Stimulated activated CD8-positive, alpha-beta memory T cell treated with anti-CD3 and anti-CD28 coated beads, Interleukin-4, amount 100 ng/mL, for 4 hours (primary cell): ENCODE measurements at places on chromosomes 1 and 21.

- DNase-seq, result no peak
Measured at GRCh38 chr21:17854745-17855144, 35.6 kb upstream of the C21orf91 start.

- DNase-seq, result no peak
Measured at GRCh38 chr1:230390371-230390770, 35.8 kb downstream of the PGBD5 start.

DNA sequence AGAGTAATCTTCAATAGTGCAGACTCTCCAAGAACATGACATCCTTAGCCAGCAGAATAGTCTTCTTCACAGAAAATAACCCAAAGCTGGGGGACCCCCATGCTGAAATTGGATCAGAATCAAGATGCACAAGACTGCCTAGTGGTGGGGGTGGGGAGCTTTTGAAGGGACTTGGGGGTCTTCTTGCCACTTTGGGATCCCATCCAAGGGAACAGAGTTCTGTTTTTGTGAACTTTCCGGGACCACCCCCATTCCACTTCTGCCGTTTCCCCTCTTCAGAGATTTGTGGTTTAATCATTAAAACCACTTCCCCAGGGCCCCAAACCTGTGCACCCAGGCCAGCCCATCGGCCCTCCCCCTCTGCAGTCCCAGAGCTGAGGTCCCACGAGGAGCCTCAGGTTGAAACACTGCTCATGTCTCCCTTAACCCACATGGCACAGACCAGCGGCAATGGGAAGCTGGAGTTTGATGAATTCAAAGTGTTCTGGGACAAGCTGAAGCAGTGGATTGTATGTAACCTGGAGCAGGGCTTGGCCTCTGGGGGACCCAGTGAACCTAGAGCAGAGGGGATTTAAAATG is 44.9 kb downstream of the CAPN9 start:
- no peak for DNase-seq

- no peak for DNase-seq
Measured at GRCh38 chr1:223207293-223208066, 64.4 kb upstream of the TLR5 start.

GRCh38 chr1:917076-917459 is 6.7 kb upstream of the SAMD11 start:
- no peak for DNase-seq

DNA sequence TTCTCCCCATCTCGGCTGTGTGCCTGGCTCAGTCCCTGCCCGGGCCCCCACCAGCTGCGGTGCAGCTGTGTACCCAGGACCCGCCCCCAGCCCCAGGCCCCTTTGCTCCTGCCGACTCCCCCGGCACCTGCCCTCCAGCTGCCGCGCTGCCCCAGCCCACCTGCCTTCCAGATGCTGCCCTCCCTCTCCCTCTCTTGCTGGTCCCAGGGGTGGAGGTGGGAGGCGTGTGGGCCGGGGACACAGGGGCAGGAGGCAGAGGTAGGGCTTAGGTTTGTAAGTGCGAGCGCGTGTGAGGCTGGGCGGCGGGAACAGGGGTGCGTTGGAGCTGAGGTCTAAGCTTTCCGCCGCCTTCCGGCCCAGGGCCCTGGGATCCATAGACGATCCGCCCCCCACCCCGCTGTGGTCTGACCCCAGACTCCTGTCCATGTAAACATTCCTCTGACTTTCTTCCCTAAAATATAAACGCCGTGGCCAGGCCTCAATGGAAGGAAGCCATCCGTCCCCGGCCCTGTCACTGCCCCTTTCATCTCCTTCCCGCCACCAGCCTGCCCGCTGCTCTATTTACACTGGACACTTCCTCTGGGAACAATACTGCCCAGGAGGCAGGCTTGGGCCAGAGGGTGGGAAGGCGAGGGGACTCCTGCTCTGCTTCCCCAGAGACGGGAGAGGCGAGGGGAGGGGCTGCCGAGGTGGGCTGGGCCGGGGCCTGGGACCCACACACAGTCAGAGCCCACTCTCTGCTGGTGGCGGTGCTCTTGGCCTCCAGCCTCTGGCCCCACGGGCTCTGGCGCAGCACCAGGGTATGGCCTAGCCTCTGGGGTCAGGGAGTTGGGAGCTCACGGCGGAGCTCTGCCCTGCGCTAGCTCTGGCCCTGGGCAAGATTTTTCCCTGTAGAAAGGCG is 128.3 kb downstream of the CASZ1 start:
- no peak for DNase-seq

- DNase-seq, result no peak
Measured at GRCh38 chr1:183873642-183874041, 68.7 kb downstream of the RGL1 start.

DNA sequence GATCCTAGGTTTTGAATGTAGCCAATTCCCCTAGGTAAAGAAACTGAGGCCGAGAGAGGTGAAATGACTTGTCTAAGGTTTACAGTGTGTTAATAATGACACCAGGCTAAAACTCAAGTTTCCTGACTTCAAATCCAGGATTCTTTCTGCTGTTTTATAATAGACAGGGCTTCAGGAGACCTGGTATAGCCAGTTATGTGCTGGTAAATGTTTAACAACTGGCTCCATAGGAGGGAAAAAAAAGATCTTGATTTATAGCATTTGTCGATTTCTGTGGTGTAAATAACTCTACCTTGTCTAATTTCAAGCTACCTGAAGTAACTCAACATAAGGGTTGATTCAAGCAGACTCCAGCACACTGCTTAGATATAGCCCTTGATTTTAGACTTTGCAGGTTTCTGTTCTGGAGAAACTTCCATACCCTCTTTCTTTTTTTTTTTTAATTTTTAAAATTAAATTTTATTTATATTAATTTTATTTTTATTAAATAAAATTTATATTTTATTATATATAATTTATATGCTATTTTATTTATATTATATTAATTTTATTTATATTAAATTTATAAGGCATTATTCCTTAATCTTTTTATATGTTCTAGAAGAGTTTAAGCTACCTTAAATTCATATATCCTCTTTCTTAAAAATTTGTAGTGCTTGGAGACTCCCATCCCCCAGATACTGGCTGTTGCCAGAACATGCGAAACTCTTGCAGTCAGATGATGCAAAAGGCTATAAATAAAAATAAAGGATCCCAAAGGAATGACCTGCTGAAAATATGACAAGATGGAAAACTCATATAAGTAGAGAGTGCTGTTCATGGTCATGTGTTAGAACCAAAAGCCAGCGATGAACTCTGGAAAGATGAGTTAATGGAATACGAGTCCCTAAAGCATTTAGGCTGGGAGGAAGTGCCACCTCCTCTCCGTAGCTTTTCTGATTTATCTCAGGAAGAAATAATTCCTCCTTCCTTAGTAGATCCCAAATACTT is 35.4 kb upstream of the SRSF10 start:
- no peak for DNase-seq

DNA sequence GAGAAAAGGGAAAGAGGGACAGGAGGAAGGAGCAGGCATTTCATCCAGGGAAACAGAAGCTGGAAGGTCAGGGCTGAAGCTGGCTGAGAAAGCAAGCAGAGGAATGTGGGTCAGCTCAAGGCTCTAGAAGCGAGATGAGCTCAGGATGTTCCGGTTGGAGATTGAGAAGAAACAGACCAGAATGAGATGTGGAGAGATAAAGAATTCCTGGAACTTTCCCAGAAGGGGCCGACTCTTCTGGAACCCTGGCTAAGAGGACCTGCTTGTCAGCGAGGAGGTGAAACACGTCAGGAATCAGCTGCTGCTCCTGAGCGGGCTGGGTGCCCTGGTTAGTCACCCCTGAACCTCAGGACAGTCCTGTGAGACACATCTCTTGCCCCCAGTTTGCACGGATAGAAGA is 75.9 kb downstream of the HUNK start:
- no peak for DNase-seq

DNA sequence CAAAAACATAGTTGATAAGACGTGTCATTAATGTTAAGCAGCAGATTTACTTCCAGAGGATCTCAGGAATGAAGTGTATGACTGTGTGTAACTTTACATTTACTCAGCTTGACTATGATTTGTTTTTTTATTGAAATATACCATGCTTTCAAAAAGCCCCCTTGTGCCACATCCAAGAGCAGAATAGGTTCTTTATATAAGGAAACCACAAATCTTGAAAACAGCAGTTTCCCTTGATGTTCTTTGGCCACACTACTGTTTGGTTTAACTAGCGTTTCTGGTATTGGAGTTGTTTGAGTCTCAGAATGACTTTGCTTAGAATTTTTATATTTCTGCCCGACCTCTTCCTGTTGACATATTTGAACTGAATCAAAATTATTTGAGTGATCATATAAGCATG is 25.0 kb downstream of the LRRC8C start:
- no peak for DNase-seq

DNA sequence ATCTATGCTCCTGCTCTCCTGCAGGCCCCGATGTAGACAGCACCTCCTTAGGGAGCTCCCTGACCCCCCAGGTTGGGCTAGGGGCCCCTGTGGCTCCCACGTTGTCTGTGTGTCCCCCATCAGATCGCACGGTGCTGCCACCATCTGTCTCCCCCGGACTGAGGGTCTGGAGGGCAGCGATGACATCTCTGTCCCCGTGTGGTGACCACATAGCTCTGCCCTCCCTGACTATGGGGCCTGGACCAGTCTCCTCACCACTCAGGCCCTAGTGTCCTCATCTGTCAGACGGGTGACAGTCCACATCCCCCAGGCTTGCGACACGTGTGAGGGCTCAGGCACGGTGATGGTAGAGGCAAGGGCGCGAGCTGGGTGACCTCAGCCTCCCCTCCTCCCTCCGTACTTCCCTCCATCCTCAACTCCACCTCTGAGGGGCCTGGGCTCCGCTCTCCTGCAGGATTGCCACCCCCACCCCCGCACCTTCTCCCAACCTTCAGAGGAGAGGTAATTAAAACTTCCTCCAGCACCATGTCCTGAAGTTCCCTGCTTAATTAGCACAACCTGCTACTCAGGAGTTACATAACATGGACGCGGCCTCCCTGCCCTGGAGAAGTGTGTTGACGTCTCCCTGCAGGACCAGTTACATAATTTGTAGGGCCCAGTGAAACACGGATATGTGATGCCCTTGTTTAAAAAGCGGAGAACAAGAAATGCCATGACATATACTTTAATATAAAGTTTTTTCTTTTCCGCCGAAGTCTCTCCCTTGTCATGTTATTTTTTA is 288.2 kb downstream of the PTPRU start:
- DNase-seq, result no peak

DNA sequence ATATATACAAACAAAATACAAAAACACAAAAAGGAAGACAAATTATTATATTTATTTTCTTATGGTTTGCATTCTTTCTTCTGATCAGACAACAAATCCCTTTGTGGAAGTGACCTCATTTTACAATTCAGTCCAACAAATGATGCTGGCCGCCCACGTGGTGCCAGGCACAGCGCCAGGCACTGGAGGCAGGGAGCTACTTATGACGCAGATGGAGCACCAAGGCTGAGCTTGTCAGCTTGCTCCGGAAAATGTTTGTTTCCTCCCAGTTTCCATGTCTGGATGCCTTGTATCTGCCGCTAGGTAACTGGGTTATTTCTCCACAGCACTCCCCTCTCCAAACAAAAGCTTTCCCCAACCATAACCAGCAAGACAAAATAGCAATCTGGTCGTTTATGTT is 30.7 kb upstream of the CD34 start:
- no peak for DNase-seq

DNA sequence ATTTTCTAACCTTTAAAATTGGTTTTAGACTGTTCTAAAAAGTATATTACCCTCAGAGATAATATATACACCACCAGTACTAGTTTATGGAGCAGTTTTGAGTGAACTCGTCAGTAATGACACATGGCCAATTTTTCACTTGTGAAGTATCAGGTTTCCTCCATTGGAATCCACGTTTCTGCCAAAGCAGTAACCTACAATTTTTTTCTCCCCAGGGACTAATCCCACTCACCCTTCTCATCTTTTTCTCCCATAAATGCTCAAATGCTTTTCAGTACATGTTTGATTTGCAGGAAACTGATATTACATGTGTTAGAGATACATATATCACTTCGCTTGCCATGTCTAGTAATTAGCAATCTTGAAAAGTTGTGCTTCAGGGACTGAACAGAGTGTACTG is 94.1 kb downstream of the COL24A1 start:
- DNase-seq, result no peak

- no peak for DNase-seq
Measured at GRCh38 chr1:180282401-180283044, 52.5 kb downstream of the LHX4 start.

DNA sequence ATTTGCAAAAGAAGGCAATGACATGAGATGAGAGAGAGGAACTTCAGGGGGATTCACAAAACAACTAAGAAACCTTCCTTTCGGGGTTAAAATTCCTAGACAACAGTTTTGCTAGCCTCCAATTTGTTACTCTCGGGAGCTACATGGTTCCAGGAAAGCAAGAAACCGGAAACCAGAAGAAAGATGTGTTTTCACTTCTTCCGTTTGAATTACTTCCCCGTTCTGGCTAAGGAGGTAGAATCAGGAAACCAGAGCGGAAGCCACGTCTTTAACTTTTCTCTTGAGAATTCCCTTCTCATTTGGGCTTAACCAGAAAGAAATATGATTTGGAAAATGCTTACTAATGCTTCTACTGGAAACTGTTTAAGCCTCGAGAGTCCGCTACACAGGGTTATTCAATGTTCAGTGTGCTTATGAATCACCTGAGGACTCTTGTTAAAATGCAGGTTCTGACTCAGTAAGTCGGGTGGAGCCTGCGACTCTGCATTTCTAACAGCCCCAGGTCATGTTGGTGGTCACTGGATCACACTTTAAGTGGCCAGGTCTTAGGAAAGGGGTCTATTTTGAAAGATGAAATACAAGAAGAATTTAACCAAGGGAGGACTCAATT is 43.5 kb upstream of the MCOLN3 start:
- no peak for DNase-seq

GRCh38 chr1:40745176-40745575 is 38.4 kb upstream of the KCNQ4 start:
- DNase-seq, result no peak

DNA sequence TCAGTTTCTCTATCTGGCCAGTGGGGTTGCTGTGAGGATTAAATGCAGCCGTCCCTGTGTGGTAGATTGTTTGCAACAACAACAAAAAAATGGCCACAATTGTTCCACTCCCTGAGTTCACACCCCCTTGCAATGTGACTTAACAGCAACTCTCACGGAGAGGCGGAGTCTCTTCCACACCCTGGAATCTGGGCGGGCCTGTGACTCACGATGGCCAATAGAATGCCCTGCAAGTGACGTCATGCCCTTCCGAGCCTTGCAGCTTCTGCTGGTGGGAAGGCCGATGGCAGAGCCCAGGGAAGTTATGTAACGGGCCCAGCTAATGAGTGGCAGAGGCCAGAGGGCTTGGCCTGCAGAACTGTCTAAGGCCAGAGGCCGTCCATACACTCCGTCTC is 87.9 kb downstream of the RIPK4 start:
- no peak for DNase-seq

- DNase-seq, result no peak
Measured at GRCh38 chr1:201619513-201619912, 80.6 kb downstream of the NAV1 start.

GRCh38 chr1:192527950-192528349 is 47.6 kb upstream of the RGS1 start:
- no peak for DNase-seq

DNA sequence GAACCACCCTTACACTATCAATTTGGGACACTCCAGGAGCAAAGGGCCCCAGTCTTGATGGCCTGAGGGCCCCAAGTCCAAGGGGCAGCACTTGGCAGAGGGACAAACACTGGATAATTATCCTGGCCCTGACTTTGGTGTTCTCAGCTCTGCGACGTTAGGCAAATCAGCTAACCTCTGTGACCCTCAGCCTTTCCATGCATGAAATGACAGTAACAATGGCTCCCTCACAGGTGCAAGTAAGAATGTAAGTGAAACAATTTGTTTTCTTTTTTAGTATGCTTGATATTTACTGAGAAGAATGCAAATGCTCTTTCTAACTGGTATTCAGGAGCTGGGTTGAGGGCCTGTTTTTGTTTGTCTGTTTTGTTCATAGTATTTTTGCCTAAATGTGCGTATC is 61.6 kb upstream of the PRDX6 start:
- no peak for DNase-seq
